ENCODE measurements at places on chromosomes 12 and 14.

DNA sequence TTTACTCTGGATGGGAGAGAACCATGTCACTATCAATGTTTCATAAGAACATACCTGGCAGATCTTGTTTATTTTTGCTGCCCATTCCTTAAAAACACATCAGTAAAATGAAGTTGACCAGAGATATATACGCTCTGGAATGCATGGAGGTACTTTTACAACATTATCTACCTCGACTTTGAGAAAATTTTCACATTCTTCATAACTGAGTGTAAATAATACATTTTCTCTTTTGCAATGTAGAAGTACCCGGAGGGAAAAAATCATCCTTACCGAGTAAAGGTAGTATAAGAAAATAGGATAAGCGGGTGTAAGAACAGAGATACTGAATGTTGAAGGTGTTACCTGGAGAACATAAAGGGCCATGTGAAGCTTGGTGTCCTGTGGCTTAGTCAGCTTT, 80.7 kb downstream of the TMEM116 start:
- DNase-seq = no peak

DNA sequence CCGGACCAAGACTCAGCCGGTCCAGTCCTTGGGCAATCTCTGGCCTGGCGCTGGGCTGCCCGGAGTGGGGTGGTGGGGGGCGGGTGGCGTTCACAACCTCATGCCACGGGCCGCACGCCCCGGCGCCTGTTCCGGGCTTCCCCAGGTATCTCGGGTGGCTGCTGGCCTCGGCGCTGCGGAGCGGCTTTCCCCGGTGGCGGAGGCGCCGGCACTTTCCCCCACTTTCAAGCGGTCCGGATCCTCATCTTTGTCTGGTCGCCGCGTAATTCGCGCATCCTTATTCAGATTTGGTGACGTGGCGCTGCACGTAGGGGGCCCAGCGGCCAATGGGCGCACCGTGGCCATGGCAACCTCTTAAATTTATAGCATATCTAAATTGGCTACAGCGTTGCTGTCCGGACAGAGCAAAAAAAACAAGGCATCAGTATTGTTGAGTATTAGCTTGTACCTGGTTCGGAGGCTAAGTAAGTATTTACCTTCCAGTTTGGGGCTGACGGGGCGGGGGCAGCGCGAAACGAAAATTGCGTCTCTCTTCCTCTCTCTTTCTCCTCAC, at the start of gene LHX5:
TSS of gene LHX5 (minus strand) at position 253 of the 553 bp plus-strand sequence. CDS start 373 bp downstream, outside the sequence.
- DNase-seq = no peak

GRCh38 chr14:64190974-64191502, 103.1 kb downstream of the ESR2 start:
- no peak for DNase-seq

GRCh38 chr12:67881565-67881964, 107.7 kb upstream of the IFNG-AS1 start:
- no peak for DNase-seq

GRCh38 chr12:8499616-8500015, 13.7 kb upstream of the CLEC4D start:
- no peak for DNase-seq

DNA sequence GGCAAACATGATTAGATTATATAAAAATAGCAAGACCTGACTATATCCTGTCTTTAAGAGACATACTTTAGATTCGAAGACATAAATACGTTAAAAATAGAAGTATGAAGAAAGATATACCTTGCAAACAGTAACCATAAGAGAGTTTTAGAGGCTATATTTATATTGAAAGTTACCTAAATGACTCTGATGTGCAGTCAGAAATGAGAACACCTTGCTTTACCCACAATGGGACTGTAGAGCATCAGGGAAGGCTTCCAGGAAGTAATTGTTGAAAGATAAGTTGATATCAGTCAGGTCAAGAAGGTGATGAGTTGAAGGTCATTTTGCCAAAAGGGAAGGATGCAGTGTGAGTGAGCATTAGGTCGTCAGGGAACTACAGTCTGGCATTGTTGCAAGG, 110.2 kb downstream of the NEDD1 start:
- DNase-seq = no peak

DNA sequence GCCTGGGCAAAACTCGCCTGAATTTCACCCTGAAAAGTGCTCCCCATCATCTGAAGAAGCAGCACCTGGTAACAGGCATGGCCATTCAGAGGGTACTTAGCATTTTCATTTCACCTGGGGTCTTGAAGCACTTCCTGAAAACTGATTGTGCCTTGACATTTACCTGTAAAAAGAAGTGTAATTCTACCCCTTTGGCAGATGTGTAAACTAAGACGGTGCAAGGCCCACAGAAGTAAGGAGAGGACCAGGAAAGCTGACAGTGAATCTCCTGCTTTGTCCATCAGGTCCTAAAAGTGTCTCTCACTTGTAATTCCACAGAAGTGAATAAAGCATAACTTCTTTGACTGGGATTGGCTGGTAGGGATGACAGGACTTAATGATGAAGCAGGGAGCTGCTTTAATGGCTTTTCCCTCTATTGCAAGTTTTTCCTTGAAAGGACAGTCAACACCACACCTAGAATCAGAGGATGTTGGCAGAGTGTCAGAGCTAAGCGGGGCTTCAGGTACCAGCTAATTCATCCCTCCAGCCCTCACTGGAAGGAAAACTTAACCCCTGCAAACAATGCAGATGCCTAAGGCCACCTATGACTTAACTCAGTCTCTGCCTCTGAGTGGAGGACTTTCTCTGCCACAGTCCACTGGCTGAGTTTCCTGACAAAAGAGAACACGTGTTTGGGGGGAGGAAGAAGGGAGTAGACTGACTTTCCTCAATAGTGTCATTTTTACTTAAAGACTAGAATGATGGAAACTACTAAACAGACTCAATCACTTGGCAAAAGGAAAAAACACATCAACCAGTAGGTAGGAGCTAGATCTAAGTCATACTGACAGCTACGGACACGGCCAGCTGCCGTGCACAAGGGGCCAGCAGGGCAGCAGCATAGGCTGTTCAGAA, 74.7 kb downstream of the NUAK1 start:
- no peak for DNase-seq

GRCh38 chr12:116162071-116162470, 115.4 kb downstream of the MED13L start:
- no peak for DNase-seq
